NCI-H2081 (cell line): ENCODE measurements at places on chromosomes 5 and 9.

- no peak for DNase-seq
Observed at GRCh38 chr9:8384091-8384490, 584.5 kb upstream of the DMAC1 start.

GRCh38 chr9:83699615-83700014 is 8.1 kb downstream of the UBQLN1 start:
- no peak for DNase-seq

- DNase-seq, result no peak
Observed at GRCh38 chr9:563200-563599, 278.3 kb upstream of the DMRT1 start.

GRCh38 chr5:16995372-16995771 is 59.3 kb upstream of the MYO10 start:
- DNase-seq, result no peak

- no peak for DNase-seq
Observed at GRCh38 chr5:36599986-36600779, 6.2 kb upstream of the SLC1A3 start.

- DNase-seq, result no peak
Observed at GRCh38 chr5:178349625-178350353, 117.2 kb upstream of the PHYKPL start.
